ENCODE measurements at places on chromosomes 3 and 15.

- DNase-seq = no peak
These were observed 664 bp upstream of the NR2C2 start for GRCh38 chr3:14946739-14947099.

- DNase-seq = no peak
These were observed 41.5 kb downstream of the FGF7 start for GRCh38 chr15:49464522-49464921.

DNA sequence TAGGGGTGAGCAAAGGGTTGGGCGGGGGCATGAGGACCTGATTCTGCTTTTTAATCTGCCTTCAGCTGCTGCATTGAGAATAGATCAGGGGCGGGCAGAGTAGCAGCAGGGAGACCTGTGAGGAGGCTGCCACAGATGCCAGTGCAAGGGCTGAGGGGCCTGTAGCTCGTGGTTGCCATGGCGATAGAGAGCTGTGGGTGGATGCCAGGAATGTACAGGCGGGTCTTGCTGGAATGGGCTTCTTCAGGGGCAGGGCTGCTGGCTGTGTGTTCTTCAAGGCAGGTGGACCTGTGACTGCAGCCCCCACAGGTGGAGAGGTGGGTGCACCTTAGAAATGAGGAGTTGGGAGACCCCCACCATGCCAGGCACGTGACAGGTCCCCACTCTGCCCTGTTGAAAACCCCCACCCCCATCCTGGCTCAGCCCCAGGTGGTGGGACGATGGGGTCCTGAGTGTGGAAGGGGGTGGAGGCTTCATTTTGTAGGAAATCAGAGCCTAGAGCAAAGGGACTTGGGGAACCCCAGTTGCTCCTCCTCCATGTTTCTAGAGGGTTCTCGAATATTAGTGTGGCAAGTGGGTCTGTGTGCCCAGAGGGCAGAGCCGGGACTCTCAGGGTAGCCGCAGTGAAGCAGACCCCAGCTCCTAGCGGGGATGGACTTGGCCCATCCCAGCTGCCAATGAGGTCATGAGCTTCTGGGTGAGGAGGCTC is 38.3 kb downstream of the SLC6A6 start:
- no peak for DNase-seq

DNA sequence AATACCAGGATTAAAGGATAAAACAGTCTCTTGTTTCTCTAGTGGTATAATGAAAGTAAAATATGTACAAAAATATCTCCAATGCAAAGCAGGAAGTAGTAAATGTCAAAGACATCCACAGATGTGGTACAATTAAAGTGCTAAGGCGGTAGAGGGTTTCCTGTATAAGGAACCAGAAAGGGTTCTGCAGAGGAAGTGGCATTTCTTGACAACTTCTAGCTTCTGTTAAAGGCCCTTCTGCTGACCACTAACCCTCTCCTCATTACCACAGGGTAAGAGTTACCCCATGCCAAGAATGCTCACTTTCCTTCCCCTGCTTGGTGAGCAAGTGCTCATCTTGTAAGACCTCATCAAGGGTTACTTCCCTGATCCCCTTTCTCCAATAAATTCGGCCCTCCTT is 883.6 kb upstream of the NR2F2 start:
- DNase-seq = no peak

DNA sequence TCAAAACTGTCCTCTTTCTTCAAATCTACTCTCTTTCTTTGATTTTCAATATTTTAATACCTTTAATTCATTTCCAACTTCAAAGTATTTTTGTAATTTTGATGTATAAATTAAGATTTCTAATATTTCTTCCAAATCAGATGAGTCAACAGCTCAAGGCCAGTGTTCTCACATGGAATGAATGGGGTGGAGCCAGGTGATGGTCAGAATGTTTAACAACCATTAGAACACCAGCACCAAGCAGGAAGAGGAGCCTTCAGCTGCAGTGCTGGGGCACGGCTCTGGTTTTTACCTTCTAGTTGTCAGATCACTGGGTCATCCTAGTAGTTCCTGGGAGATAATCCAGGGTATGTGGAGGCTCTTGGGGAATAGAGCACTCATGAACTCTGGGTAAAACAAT is 494.5 kb upstream of the PDZRN3 start:
- no peak for DNase-seq

- DNase-seq = no peak
These were observed 12.8 kb downstream of the KBTBD13 start for GRCh38 chr15:65089206-65089824.

DNA sequence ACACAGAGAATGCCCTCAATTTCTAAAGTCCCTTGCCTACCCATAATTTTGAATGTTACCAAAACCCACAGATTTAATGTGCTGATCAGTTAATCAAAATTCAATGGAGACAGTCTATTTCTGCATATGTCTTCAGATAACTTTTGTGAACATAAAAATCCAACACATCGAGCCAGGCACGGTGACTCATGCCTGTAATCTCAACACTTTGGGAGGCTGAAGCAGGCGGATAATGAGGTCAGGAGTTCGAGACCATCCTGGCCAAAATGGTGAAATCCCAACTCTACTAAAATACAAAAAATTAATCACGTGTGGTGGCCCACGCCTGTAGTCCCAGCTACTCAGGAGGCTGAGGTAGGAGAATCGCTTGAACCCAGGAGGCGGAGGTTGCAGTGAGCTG is 49.3 kb downstream of the PEAK1 start:
- DNase-seq = no peak

- DNase-seq = no peak
These were observed 29.5 kb downstream of the CCDC12 start for GRCh38 chr3:46946856-46947545.

DNA sequence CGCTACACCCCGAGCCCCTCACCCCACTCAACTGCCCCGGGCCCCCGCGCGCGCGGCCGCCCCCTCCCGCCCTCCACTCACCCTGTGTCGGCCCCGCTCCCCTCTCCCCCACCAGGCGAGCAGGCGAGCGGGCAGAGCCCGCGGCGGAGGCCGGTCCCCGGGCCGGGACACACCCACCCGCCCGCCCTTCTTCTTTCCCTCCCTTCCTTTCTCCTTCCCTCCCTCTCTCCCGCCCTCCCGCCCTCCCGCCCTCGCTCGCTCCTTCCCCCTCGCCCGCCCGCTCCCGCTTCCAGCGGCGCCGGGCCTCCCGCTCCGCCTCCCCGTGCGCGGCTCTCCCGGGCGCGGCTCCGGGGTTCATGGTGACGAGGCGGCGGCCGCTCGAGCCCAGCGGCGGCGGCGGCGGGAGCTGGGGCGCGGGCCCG is at the start of gene CTDSPL:
Gene CTDSPL (plus strand): TSS at position 261 of the 422 bp plus-strand sequence. CDS start 320 bp downstream, outside the sequence.
- DNase-seq = no peak

GRCh38 chr15:96501362-96501761 is 170.9 kb downstream of the NR2F2 start:
- no peak for DNase-seq

- no peak for DNase-seq
These were observed 127.0 kb upstream of the CD96 start for GRCh38 chr3:111415018-111415417.

- no peak for DNase-seq
These were observed 3.1 kb downstream of the MESD start for GRCh38 chr15:80986487-80986886.

- DNase-seq = no peak
These were observed 56.7 kb upstream of the LMOD3 start for GRCh38 chr3:69178838-69179739.

DNA sequence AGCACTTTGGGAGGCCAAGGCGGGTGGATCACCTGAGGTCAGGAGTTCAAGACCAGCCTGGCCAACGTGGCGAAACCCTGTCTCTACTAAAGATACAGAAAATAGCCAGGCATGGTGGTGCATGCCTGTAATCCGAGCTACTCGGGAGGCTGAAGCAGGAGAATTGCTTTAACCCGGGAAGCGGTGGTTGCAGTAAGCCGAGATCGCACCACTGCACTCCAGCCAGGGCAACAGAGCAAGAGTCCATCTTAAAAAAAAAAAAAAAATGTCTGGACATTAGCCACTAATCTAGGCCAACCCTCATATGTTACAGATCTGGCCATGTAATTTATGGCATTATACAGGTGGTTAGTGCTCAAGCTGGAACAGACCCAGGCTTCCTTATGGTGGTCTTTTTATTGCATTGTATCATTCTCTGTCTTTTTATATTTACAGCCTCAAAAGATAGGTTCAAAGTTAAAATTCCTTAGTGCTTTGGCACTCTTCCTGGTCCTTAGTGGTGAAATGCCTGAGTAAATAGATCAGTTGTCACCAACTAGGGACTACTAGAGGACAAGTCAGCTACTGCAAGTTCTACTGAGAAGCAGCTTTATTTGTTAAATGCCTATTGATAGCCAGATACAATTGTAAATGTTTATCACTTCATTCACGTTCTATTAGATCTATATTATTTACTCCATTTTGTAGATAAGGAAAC is 16.0 kb downstream of the STARD9 start:
- DNase-seq = no peak

- no peak for DNase-seq
These were observed 7.4 kb upstream of the PCOLCE2 start for GRCh38 chr3:142896201-142896755.

GRCh38 chr3:67437090-67437489 is 217.3 kb downstream of the SUCLG2 start:
- DNase-seq = no peak

- peak; percentile 60 for DNase-seq
These were observed 26.3 kb downstream of the CDIN1 start for GRCh38 chr15:36605604-36606263.

- no peak for DNase-seq
These were observed 24.2 kb downstream of the ATP13A4 start for GRCh38 chr3:193530231-193531165.

DNA sequence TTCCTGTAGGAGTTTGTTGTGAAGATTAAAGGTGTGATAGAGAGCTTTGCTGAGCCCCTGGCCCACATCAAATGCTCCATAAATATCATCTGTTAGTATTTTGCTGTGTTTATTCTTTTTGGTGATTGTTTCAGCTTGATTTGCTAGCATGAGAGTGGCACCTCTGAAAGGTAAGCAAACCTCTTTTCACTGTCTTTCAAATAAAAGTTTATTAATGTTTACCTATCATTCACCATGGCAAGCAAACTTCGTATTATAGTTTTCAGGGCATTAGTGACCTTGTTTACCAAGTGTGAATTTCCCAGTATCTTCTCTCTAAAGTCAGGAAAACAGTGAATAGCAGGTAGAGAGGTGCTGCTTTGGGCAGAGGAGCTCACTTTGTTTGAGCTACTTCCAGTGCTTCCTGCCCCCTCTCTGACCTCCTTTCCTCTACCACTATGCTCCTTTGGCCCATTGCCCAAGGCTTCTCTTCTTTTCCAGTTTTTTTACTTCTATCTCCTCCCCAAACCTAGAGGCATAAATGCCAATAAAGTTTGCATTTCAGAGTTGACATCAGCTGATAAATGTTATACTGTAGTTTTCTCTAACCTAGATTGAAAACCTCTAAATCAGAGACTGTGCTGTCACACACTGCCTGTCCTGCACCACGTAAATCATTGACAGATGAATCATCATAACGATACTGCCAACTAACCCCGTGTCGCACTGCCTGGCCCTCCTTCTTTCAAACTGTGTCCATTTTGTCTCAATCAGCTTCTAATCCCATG is 569.0 kb downstream of the TUSC7 start:
- DNase-seq = no peak

DNA sequence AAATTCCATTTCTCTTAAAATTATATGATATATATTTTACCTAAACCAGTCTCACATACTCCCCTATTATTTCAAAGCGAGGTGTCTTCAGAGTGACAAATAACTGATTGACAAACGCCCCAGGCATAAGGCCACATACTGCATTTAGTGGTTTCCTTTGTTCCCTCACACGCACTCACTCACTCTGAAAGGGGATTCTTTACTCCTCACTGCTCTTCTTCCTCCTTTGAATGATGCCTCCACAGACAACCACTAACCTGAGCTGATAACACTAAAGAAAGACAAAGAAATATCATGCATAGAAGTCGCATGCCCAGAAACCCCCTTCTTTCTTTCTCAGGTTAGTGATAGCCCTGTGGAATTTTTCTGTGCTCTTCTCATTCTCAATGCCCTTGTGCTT is 24.1 kb upstream of the BBX start:
- DNase-seq = no peak

GRCh38 chr15:56484287-56484686 is 19.4 kb upstream of the MNS1 start:
- no peak for DNase-seq

DNA sequence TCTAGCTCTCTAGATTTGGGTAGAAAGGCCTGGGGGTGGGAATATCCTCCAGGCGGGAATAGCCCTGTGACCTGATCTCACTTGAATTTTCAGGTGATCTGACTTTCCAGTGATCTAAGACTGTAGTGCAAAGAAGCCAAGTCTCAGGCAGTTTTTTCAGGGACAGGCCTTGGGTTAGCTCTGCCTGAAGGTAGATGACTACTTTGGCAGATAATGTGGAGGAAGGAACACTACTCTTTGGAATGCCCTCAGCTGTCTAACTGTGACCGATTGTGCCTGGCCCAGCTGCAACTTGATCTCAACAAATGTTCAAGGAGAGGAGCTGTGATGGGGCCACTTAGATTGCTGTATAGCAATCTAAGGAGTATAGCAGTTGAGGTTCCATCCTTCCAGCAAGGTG is 193.7 kb downstream of the TCF12 start:
- no peak for DNase-seq

DNA sequence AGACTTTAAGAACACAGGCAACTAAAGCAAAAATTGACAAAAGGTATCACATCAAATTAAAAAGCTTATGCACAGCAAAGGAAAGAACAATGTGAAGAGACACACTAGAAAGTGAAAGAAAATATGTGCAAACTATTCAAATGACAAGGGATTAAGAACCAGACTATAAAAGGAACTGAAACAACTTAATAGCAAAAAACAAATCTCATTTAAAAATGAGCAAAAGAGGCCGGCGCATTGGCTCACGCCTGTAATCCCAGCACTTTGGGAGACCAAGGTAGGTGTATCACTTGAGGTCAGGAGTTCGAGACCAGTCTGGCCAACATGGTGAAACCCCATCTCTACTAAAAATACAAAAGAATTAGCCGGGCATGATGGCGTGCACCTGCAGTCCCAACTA is 14.4 kb downstream of the NGLY1 start:
- no peak for DNase-seq

GRCh38 chr3:129703913-129704312 is 97.4 kb upstream of the PLXND1 start:
- no peak for DNase-seq

DNA sequence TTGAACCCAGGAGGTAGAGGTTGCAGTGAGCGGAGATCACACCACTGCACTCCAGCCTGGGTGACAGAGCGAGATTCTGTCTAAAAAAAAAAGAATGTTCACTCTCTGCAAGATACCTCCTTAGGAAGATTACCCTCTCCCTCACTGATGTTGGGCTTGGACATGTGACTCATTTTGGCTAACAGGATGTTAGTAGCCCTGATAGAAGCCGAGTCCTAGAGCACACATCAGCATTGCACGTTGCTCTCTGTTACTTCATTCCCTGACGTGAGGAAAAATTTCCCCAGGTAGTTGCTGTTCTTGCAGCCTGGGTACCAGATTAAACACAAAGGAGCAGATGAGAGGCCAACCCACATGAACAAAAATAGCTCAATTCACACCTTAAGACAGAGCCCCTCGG is 78.1 kb upstream of the PRICKLE2 start:
- DNase-seq = no peak

All from NCI-H1417 treated with DMSO at 0.1 percent for 48 hours (cell line).